ENCODE measurements at places on chromosomes 2 and 18. TPM values are rescaled to one million over a fixed set of nuclear protein-coding genes. Genes with fewer than 3 reads are reported as not detected.

- no peak for DNase-seq
Observed at GRCh38 chr18:55264108-55264507, 304.8 kb upstream of the CCDC68 start.

DNA sequence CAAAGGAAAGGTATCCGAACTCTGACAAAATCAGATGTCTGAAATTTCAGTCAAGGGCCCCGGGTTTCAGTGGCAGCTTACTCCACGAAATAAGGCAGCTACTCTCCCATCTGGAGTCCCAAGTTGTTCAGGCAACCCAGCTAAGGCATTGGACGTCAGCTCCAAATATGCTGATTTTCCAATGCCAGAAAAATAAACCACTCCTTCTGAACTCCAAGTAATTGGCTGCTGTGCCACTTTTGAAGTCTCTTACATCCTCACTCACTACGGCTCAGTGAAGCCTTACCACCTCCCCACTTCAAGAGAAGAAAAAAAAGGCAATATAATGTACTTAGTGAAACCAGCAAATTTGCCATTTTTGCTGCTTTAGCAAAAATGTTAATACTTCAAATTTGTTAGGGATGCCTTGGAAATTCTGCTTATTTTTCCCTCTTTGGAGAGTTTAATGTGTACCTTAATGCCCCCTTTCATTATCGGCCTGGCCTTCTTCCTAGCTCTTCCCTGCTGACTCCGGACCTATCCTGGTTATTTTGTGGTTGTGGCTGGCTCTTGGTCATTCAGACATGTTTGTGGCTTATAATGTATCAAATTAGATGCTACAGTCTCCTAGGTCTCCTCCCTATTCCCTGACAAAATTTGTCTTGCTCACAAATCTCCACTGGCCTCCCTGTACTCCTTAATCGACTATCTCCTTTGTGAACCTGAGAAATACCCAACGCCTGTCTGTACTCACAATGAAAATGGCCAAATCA lies 589.2 kb upstream of the ZEB2 start:
- DNase-seq, result no peak

- no peak for DNase-seq
Observed at GRCh38 chr18:53864770-53865169, 359.7 kb downstream of the MBD2 start.

- peak; percentile 46 for DNase-seq
Observed at GRCh38 chr2:64839844-64840243, 149.4 kb upstream of the SLC1A4 start.

GRCh38 chr2:163155279-163155883 lies 316.8 kb upstream of the KCNH7 start:
- DNase-seq, result no peak

- no peak for DNase-seq
Observed at GRCh38 chr18:23170137-23170536, 34.9 kb downstream of the CABLES1 start.

- no peak for DNase-seq
Observed at GRCh38 chr2:28754321-28754720, 2.7 kb downstream of the PPP1CB start.

DNA sequence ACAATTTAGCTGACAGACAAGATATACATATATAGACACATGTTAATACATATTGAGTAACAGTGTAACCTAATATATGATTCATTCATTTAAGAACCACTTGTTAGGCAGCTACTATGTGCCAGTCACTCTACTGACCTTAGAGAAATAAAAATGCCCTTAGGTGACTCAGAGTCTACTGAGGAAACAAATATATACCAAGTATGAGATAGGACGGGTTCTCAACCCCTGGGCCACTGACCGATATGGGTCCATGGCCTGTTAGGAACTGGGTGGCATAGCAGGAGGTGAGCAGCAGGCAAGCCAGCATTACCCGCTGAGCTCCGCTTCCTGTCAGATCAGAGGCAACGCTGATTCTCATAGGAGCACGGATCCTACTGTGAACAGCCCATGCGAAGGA lies 14.8 kb downstream of the STRN start:
- no peak for DNase-seq

- DNase-seq, result no peak
Observed at GRCh38 chr2:212596688-212597087, 58.1 kb upstream of the ERBB4 start.

- no peak for DNase-seq
Observed at GRCh38 chr18:21672521-21673267, 31.9 kb downstream of the ABHD3 start.

- DNase-seq, result no peak
Observed at GRCh38 chr2:57793310-57793709, 253.3 kb upstream of the VRK2 start.

- DNase-seq, result no peak
Observed at GRCh38 chr2:50556934-50557575, 474.9 kb downstream of the NRXN1 start.

- DNase-seq, result no peak
Observed at GRCh38 chr18:48742706-48743475, 204.1 kb downstream of the CTIF start.

DNA sequence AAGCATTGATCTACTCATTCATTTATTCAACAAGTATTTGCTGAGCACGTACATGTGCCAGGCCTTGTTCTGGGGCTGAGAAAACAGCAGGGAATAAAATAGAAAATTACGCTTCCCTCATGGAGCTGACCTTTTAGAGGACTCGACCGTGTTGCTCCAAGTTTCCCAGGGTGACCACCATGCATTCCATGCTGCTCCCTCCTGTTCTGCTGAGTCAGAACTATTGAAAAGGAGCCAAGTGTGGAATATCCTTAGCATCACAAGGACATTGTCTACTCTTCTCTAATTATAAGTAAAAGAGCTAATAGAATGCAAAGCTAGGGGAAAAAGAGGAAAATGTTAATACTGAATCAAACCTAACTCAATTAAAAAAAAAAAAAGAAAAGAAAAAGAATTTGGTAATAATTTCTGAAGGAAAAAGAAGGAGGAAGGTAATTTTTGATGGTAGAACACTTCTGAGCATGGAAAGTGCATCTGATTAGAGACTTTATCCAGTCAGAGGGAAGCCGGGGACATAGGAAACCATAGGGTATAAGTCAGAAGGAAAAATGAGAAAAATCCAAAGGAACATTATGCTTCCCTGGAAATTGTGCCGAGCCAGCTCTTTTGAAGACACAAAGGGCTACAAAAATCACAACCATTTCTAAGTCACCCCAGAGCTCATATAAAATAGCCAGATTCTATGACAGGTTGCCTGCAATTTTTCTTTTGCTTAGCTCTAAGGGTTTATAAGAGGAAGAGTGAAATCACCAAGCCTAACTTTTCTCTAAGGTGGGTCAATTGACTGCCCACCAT lies 339.4 kb downstream of the RND3 start:
- DNase-seq, result no peak

DNA sequence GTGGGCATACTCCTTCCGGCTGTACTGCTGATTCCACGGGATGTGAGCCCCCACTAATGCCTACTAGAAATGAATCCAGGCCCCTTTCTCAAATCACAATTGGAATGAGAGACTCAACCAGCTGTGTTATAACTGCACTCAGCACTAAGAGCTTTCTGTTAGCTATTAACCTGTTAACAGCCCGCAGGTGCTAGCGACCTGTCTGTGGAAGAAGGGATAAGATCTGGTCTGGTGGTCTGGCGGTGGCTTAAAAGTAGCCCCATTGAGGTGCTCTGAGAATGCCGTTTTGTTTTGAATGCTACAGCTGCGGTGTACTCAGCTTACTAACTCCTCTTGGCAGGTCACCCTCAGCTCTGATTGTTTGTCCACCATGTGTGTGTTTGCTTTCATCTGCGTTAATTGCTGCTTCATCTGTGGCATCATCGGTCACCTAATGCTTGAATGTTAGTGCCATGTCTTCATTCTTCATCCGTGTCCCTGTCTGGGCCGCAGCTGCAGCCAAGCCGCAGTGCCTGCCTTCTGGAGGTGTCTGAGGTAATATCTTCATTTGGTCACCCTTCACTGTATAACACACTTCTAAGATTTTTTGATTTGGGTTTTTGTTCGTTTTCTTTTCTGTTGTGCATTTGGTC lies 16.3 kb downstream of the RAB12 start:
- no peak for DNase-seq

DNA sequence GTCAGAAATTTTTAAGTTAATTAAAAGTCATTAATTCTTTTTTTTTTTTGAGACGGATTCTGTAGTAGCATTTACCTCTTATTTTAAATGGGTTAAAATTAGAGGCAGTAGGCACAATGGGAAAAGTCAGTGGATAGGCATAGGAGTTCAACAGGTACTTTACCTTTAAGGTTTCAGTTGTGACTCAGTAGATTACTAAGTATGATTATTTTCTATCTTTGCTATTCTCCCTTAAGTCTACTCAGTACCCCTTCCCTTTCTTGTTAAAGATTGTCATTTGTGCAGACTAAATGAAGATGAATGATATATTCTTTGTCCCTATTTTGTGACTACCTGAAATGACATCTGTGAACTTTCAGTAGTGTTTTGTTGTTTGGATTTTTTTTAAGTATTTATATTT lies 19.7 kb downstream of the CCNYL1 start:
- DNase-seq, result no peak

GRCh38 chr2:46569766-46570165 lies 90.4 kb downstream of the TMEM247 start:
- no peak for DNase-seq

- DNase-seq, result no peak
Observed at GRCh38 chr2:198656869-198657268, 800.9 kb downstream of the SATB2 start.

GRCh38 chr2:107068069-107068916 lies 182.3 kb upstream of the ST6GAL2 start:
- DNase-seq, result no peak

GRCh38 chr2:200278694-200279316 lies 27.7 kb upstream of the SPATS2L start:
- DNase-seq, result no peak

GRCh38 chr2:41038408-41038807 lies 586.5 kb upstream of the SLC8A1 start:
- no peak for DNase-seq

- no peak for DNase-seq
Observed at GRCh38 chr2:64296140-64296480, 151.9 kb upstream of the PELI1 start.

- no peak for DNase-seq
Observed at GRCh38 chr2:157830696-157831570, 45.2 kb downstream of the ACVR1 start.

DNA sequence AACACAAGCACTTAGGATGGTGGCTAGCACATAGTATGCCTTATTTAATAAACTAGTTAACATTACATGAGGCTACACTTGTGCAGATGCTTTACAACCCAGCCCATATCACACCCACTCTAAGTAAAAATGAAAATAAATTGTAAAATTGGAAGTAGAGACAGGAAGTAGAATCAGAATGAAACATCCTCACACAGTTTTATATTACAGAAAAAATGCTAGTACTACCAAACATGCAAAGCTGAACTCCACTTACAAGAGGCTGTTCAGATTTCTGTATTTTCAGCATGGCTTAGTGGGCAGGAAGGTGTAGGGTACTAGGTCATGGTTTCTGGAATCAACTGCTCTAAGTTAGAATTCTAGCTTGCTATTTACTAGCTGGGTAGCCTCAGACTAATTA lies 18.2 kb upstream of the CRIM1 start:
- DNase-seq, result no peak

Gene NGEF
- total RNA-seq, result not detected

Gene RAB17
- 0.16 TPM for total RNA-seq

Gene LCT
- total RNA-seq, result 0.18 TPM

Gene HRH4
- total RNA-seq, result not detected

Gene HSBP1L1
- total RNA-seq, result 1.5 TPM

Gene OSBPL1A
- 0.58 TPM for total RNA-seq

Gene L3MBTL4
- not detected for total RNA-seq

Gene SLC16A14
- total RNA-seq, result 0.63 TPM

Gene CYTIP
- total RNA-seq, result 227 TPM

Gene TGFA
- 0.13 TPM for total RNA-seq

Gene PAIP2B
- 1.3 TPM for total RNA-seq

Gene EIF2AK2
- total RNA-seq, result 113 TPM

Gene DPP10
- total RNA-seq, result not detected

Measured in activated CD8-positive, alpha-beta T cell treated with anti-CD3 and anti-CD28 coated beads, Interleukin-2, amount 10 ng/mL, durations not matched to agents 7 days and 5 days (primary cell).